MCF 10A (cell line): ENCODE measurements at places on chromosomes 4 and X.

DNA sequence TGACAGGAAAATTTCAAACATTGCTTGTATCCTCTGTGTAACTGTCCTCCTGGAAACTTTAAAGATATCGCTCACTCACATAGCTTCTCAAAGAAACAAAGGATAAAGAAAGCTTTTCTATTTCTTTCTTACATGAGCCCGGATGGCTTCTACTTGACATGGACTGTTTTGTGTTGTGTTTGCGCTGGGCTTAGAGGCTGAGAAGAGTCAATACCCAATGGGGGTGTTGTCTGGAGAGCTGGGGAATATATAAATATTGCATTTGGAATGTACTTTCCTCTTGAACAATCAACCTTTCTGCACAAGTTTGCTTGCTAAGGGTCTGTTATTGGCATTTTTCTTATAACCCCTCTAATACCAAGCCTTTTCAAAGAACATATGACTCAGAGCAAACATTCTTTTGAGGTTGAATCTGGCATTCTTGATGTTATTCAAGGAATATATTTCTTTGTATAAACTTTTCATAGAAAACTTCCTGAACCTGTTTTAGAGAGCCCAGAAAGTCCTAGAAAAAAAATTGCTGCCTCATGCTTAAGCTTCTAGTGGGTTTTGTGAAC, 331.9 kb downstream of the PACRGL start:
- DNase-seq: no peak
- H3K27ac ChIP-seq: no peak overlapping the region
- no peaks in the 10 kb centered on the region for H3K36me3 ChIP-seq
- no peak overlapping the region for H3K4me3 ChIP-seq
- no peaks in the 10 kb centered on the region for H3K27me3 ChIP-seq

DNA sequence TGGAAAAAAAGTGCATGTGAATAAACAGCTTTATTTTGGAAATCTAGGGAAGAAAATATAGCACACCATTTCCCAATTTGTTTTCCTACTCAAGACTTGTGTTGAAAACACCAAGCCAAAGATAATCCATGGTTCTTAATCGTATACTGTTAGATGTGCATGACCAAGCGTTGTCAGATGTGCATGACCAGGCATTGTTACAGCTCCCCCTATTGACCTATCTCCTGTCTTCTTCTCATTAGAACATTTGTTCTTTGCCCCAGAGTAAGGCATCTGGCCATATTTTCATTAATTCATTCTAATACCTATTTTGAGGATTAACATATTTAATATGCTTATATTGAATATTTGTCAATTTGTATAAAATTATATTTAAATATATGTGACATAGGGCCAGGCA, 14.4 kb upstream of the VCX start:
- no peak overlapping the region for H3K4me3 ChIP-seq
- H3K4me1 ChIP-seq: no peaks in the 10 kb centered on the region
- no peak overlapping the region for H3K27ac ChIP-seq
- H3K36me3 ChIP-seq: no peaks in the 10 kb centered on the region
- peaks cover 46% of the 10 kb centered on the region for H3K27me3 ChIP-seq

DNA sequence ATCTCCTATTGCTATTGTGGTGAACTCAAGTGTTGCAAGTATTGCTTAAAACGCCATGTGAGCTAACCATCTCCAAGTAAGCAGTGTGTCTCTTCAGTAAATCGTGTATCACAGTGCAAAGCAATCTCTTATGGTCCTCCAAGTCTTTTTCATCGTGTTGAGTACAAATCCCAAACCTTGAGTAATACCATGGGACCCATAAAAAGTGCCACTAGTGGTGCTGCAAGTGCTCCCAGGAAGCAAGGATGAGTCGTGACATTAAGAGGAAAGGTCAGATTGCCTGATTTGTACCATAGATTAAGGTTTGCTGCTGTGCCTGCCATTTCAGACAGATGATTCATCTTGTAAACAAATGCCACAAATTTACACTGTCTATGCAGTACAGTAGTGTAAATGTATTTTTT, 66.9 kb upstream of the BMPR1B start:
- no peaks in the 10 kb centered on the region for H3K27me3 ChIP-seq
- no peak overlapping the region for H3K4me3 ChIP-seq
- H3K4me1 ChIP-seq: peaks cover 15% of the 10 kb centered on the region

- no peak overlapping the region for H3K4me3 ChIP-seq
- peaks cover 9% of the 10 kb centered on the region for H3K4me1 ChIP-seq
- DNase-seq: no peak
- H3K36me3 ChIP-seq: no peaks in the 10 kb centered on the region
- H3K27ac ChIP-seq: no peak overlapping the region
These were observed 225.0 kb downstream of the GRIA3 start for GRCh38 chrX:123408821-123409737.

GRCh38 chrX:100409610-100410590, at the start of gene PCDH19:
Gene PCDH19, minus strand, starts transcription at chrX:100410273. Its CDS starts 1,676 bp downstream, at chrX:100408597.
- H3K36me3 ChIP-seq: no peaks in the 10 kb centered on the region
- H3K27me3 ChIP-seq: peaks cover 57% of the 10 kb centered on the region
- no peaks in the 10 kb centered on the region for H3K4me1 ChIP-seq
- peak within 1 kb of the TSS; percentile 67 for H3K4me3 ChIP-seq

DNA sequence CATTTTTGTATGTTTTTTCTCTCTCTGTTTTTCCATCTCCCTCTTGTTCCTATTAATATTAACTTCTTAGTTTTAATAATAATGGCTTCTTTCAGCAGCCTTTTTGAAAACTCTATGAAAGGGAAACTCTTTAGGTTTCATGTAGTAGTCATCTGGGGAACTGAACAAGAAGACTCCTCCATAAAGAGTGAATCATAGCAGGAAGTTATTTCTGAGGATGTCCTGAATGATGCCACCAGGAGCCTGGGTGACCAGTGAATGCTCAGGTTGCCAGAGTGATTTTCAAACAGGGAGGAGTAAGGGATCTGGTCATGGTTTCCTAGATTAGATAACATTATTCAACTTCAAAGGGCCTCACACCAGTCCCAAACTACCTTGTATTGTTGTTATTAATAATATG, 212.8 kb upstream of the PDE5A start:
- H3K27me3 ChIP-seq: no peaks in the 10 kb centered on the region
- H3K4me3 ChIP-seq: no peak overlapping the region
- H3K4me1 ChIP-seq: no peaks in the 10 kb centered on the region
- DNase-seq: no peak
- no peak overlapping the region for H3K27ac ChIP-seq

GRCh38 chrX:118724365-118724764, 3.0 kb upstream of the IL13RA1 start:
- peaks cover 10% of the 10 kb centered on the region for H3K27me3 ChIP-seq
- DNase-seq: no peak
- H3K27ac ChIP-seq: no peak overlapping the region
- peaks cover 26% of the 10 kb centered on the region for H3K4me1 ChIP-seq

GRCh38 chr4:138367942-138368341, 125.8 kb upstream of the SLC7A11 start:
- H3K36me3 ChIP-seq: no peaks in the 10 kb centered on the region
- no peak for DNase-seq
- H3K4me3 ChIP-seq: no peak overlapping the region
- H3K4me1 ChIP-seq: no peaks in the 10 kb centered on the region
- no peak overlapping the region for H3K27ac ChIP-seq

DNA sequence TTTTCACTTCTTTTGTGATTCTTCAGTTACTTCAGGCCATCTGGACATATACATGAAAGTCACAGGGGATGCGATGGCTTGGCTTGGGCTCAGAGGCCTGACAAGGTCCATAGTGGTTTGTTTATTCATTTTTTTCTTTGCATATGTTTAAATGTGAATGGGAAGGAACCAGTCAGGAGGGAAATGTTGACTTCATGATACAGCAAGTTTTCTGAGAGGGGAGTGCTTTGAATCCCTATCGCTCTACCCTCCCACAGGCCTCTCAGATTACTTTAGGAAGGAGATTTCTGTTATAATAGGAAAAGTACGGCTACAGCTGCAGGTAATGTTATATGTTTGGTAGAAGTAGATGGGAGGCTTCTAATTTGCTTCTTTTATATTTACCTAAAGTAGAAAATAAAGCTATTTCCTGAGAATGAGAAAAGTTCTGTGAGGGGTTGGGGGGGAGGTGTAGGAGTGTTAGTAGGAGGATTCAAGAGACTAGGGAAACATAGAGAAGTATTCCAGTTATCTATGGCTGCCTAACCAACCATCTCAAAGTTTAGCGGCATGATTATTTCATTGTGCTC, 322.9 kb downstream of the RAPGEF2 start:
- DNase-seq: no peak
- H3K27me3 ChIP-seq: no peaks in the 10 kb centered on the region
- H3K27ac ChIP-seq: no peak overlapping the region
- H3K4me3 ChIP-seq: no peak overlapping the region

DNA sequence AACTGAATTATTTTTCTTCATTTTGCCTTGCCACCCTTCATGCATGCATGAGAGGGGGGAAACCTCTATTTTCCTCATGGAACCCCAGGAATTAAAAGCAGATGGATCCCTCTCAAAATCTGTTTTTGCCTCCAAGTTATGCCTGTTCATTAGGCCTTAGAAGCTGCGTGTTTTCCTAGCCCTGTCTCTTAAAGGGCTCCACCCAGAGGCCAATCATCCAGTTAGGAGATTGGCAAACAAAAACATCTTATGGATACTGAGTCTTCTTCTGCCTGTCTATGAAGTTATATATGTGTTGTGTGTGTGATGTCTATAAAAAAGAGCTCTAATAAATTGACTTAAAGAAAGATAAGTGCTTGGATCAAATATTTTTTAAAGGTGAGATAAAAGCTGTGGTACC, 142.9 kb downstream of the ANAPC10 start:
- no peaks in the 10 kb centered on the region for H3K36me3 ChIP-seq
- no peak overlapping the region for H3K27ac ChIP-seq
- no peaks in the 10 kb centered on the region for H3K4me1 ChIP-seq

- H3K36me3 ChIP-seq: no peaks in the 10 kb centered on the region
- H3K27ac ChIP-seq: no peak overlapping the region
- H3K27me3 ChIP-seq: no peaks in the 10 kb centered on the region
These were observed 49.0 kb downstream of the AGA start for GRCh38 chr4:177393236-177393635.

DNA sequence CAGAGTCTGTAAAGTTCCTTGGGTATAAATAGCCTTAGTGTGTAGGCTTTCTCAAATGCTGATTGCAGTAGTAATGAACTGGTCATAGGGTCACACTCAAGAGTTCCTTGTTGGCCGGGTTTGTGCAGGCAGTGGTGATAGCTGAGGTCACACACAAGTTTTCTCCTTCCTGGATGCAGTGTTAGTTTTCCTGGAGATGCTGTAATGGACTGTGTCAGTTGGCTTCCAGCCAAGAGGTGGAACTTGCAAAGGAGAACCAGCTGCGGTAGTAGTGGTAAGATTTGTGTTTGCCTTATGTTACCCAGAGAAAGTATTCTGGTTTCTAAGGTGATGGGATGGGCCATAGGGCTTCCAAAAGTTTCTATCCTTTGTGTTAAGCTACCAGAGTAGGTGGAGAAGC, 409.8 kb upstream of the FRG1 start:
- H3K36me3 ChIP-seq: peaks cover 7% of the 10 kb centered on the region
- no peaks in the 10 kb centered on the region for H3K4me1 ChIP-seq
- no peak for DNase-seq
- no peak overlapping the region for H3K27ac ChIP-seq
- H3K27me3 ChIP-seq: no peaks in the 10 kb centered on the region

- H3K27me3 ChIP-seq: no peaks in the 10 kb centered on the region
- DNase-seq: peak; percentile 13
- no peak overlapping the region for H3K27ac ChIP-seq
- H3K4me3 ChIP-seq: no peak overlapping the region
- peaks cover 6% of the 10 kb centered on the region for H3K4me1 ChIP-seq
- no peaks in the 10 kb centered on the region for H3K36me3 ChIP-seq
These were observed 335.7 kb upstream of the FSTL5 start for GRCh38 chr4:162499478-162499877.

DNA sequence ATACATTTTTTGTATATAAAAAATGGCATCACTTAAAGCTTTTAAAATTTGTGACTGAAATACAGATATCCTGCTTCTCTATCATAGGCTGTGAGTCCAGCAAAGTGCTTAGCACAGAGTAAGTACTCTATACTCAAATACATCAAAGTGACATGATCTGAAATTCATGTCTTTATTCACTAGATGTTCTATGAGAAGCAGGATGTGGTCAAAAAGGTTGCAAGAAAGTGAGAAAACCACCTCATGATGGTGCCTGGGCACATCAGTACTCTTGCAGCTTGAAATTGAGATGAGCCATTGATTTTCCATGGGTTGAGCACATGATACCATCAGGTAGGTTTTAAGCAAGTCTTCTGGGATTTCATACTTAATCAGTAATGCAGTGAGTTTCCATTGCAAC, 20.4 kb upstream of the SFRP2 start:
- H3K4me3 ChIP-seq: no peak overlapping the region
- H3K4me1 ChIP-seq: no peaks in the 10 kb centered on the region
- H3K27me3 ChIP-seq: no peaks in the 10 kb centered on the region
- no peaks in the 10 kb centered on the region for H3K36me3 ChIP-seq

DNA sequence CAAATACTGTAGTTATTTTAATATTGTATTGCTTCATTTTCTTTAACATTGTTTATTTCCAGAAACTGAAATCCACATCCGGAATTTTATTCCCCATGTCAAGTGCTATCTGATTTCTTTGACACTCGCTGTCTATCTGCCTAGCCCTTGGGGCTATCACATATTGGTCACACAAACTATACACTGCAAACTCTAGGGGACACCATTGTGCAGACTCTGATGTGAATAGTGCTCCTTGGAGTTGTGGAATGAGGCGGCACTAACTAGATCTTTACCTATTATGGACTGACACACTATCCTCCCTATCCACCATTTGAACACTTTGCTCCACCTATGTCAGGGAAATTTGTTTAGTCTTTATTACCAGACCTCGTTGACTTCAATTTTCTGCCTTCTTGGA, 534.5 kb downstream of the GLUD2 start:
- no peaks in the 10 kb centered on the region for H3K27me3 ChIP-seq
- no peak overlapping the region for H3K27ac ChIP-seq
- peak; percentile 17 for DNase-seq
- no peaks in the 10 kb centered on the region for H3K36me3 ChIP-seq
- no peaks in the 10 kb centered on the region for H3K4me1 ChIP-seq

DNA sequence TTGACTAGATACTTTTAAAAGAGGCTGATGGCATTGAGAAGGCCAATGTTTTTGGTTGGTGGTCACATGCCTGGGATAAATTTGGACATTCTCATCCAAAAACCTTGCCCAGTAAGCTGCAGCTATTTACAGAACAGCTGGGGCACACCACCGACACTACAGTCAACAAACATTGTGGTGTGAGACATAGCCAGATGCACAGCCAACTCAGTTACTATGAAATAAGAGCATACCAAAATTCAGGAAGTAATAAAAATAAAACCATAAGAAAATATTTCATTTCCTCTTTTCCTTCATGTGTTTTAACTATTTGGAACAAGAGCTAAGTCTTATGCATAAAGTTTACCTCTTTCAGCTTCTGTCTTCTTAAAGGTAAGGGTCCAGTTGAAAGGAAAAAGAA, 8.8 kb downstream of the PPM1K start:
- peaks cover 14% of the 10 kb centered on the region for H3K36me3 ChIP-seq
- no peak overlapping the region for H3K27ac ChIP-seq
- no peak for DNase-seq
- no peak overlapping the region for H3K4me3 ChIP-seq

- peak; percentile 36 for DNase-seq
- no peaks in the 10 kb centered on the region for H3K4me1 ChIP-seq
- H3K27ac ChIP-seq: no peak overlapping the region
- no peak overlapping the region for H3K4me3 ChIP-seq
- H3K27me3 ChIP-seq: no peaks in the 10 kb centered on the region
These were observed 132.8 kb downstream of the DTHD1 start for GRCh38 chr4:36414248-36414647.

- H3K27me3 ChIP-seq: no peaks in the 10 kb centered on the region
- no peak overlapping the region for H3K27ac ChIP-seq
- DNase-seq: no peak
- peaks cover 52% of the 10 kb centered on the region for H3K4me1 ChIP-seq
- no peak overlapping the region for H3K4me3 ChIP-seq
These were observed 4.2 kb downstream of the TACC3 start for GRCh38 chr4:1725521-1725920.
